T-helper 22 cell (primary cell): ENCODE measurements at places on chromosomes 5 and 9.

GRCh38 chr5:141260458-141261237 lies 15.5 kb downstream of the PCDHB15 start:
- no peak for DNase-seq

DNA sequence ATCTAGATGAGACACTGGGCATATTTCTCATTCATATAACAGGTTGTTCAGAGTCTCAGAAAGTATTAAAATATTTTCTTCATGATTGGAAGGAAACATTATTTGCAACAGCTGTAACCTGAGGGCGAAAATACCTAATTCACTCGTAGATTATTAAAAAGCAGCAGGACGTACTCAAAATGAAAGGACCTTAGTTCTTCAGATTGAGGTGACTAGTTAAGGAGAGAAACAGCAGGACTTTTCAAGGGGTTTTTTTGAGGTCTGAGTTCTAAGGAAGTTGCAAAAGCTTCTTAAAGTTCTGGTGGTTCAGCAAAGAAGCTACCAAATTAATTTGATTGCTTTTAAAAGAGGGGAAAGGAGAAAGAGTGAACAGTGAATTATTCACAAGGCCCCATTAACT lies 174.9 kb downstream of the TMEM161B start:
- DNase-seq, result no peak

GRCh38 chr5:97135868-97136267 lies 6.5 kb downstream of the LIX1 start:
- no peak for DNase-seq

DNA sequence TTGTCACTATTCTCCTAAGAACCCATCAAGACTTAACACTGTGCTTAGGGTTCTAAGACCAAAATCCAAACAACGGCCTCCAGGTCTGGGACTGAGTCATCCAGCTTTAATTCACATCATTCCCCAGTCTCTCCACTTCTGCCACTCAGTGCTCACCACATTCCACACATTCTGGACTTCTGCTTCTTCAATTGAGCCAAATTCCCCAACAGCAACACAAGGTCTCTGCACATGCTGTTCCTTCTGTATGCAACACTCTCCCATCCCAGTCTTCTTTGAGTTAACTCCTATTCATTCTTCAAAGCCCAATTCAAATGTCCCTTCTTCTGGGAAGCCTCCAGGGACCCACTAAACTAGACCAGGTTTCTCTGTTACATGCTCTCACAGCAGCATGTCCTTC lies 97.8 kb downstream of the GPR21 start:
- no peak for DNase-seq

- no peak for DNase-seq
Measured at GRCh38 chr5:79318935-79319614, 83.1 kb downstream of the JMY start.

GRCh38 chr9:107215381-107215780 lies 67.7 kb upstream of the RAD23B start:
- no peak for DNase-seq

DNA sequence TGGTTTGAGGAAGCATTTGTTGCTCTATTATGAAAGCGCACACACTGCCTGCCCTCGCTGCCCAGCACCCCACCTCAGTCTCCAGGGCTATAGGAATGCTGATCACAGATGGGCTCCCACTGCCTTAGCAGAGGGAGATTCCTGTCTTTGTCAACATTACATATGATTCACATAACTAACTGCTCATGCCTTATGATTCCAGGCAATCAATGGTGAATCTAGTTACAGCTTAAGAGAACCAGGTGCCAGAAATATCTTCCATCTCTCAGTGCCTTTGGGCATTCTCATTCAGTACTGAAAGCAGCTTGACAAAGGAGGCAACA lies 458.9 kb upstream of the C9orf72 start:
- DNase-seq, result no peak

GRCh38 chr5:159218595-159219023 lies 9.3 kb upstream of the RNF145 start:
- DNase-seq, result no peak

DNA sequence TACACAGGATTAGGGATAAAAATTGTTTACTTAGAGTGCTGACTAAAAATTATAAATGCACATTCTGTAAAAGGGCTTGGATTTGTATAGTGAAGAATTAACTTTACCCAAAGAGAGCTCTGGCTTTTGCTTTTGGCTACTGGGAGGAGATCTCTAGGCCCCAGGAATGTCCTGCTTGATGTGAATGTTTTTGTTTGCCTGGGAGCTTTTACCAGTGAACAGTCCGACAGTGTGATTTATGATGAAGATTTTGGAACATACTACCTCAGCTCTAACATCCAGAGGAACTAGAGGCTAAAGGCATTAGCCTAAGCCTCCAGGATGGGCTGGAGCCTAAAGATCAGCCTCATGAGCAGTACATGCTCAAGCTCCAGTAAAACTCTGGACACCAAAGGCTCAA lies 103.7 kb upstream of the RFX3 start:
- DNase-seq, result no peak
